ENCODE measurements at places on chromosomes 2 and 18.

DNA sequence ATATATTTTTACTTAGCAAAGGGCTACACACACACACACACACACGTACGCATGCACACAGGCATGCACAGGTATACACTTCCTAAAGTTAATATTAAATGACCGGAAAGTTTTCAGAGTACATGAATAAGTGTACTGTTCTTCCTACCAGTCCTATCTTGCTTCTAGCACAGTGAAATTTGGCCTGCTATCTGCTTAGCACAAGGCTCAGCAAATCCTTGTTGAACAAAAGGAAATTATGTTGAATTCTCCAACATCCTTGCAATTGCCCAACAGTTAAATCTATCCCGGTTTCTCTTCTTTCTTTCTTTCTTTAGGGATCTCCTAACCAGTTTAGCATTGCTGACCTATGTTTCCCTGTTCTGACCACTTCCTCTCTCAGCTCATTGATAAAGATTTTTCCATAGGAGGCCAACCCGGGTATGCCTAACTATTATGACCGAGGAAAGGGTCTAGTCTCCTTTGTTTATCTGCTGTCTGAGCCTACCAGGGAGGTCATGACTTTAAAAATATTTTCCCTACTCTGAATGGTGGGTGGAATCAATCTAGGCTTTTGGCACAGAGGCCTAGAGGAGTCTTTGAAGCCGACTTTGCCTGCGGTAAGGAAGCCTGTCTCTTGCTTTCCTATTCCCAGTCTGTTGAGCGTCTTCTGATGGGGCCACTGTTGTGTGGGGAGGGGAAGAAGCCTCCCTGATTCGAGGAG, 400.7 kb downstream of the HRH4 start:
- DNase-seq, result no peak

- DNase-seq, result no peak
These were observed 63.2 kb downstream of the TTC32 start for GRCh38 chr2:19838616-19839015.

- peak; percentile 74 for DNase-seq
These were observed at the start of gene MGAT4A for GRCh38 chr2:98731041-98731893. Gene MGAT4A (minus strand): TSS chr2:98731132. CDS start chr2:98726332, 4,800 bp downstream.

GRCh38 chr2:134443814-134444480, 190.1 kb downstream of the MGAT5 start:
- DNase-seq, result no peak

GRCh38 chr2:134926231-134926931, 7.8 kb downstream of the CCNT2 start:
- no peak for DNase-seq

DNA sequence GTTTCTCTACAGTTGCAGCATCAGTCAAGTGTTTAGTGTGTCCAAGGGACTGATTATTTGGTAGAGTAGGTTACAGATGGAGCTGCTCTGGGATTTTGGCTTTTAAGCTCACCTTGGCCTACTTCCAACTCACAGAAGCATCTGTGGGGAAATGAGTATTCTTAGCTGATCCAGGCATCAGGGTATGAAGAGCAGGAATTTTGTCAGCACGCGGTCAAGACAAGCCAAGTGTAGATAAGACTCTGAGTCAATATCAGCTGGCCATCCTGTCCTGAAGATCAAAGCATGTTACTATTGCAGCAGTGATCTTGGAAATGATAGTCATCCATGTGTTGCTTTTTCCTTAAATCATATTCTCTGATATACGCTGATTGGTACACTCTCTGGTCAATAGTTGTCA, 24.4 kb downstream of the SERPINB4 start:
- no peak for DNase-seq

DNA sequence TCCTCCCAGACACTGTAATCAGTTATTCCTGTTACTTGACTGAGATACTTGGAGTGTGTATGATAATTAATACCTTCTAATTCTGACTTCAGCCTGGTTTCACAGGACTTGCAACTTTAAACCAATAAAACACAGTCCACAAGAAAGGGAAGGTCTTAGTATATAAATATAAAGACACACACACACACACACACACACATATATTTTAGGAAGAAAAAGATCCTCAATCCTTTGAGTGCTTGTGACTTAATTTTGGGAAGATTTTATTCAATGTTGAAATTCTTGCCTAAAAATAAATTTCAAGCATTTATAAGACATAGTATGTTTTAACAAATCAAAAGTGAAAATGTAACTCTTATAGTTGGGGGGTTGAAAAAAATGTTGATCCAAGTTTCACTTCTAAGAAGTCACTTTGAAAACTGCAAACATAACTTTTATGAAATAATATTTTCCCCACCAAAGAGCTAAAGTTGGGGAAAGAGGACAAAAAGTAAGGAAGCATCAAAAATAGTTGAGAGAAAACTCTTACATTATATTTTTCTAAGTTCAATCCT, 824 bp upstream of the VPS54 start:
- DNase-seq, result no peak

Data from activated effector memory CD4-positive, alpha-beta T cell treated with Interleukin-2 at 50 U/mL for 16 hours (primary cell).